ENCODE measurements at places on chromosomes 2 and 18.

DNA sequence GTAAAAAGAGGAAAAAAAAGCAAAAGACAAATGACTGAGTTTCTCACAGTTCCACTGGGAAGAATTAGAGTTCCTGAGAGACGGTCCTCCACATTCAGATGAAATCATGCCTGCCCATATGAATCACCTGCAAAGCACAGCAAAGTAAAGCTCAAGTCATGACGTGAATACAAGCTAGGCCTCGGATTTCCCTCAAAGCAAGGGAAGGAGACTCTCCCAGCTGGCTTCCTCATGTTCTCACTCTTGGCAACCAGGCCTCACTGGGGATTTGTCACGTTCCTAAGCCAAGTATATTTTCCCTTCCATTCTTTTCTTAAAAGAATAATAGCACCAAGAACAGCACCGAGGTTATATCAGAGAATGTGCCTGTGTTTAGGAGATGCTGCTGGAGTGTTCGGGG, 47.0 kb downstream of the CYP27C1 start:
- DNase-seq: no peak

DNA sequence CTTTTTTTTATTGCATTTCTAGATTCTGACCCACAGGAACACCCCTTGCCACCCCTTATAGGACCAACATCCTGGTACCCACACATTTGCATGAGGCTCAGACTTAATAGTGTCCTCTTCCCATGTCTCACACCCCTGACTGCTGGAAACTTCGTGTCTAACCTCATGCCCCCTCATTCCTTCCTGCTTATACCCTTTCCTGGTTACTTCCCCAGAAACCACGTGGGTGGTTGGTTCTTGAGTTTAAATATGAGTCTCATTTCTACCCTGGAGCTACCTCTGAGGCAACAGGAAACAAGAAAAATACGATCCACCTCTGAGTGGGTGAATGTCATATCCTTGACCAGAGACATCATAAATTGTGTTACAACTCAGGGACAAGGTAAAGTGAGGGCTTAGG, 1.6 kb downstream of the TNP1 start:
- DNase-seq: peak; percentile 6

DNA sequence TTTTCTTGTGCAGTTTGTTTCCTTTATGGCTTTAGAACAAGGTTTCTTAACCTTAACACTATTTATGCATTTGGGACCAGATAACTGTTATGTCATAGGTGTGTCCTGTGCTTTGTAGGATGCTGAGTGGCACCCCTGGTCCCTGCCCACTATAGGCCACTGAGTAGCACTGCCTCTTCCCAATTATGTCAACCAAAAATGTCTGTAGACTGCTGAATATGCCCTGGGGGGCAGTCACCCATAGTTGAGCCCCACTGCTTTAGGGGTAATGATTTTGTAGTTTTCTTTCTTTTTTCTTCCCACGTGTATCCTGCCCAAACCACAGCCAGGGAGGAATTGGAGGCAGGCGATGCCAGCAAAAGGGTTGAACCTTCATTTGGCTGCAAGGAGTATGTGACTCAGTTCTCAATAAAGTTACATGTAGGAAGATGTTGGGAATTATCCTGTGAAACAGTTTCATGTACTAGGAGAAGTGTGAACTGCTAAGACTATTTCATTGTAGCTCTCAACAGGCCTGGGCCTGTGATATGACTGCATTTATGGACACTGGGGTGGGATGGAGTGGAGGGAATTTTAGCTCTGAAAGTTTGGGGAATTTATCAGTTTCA, 65.7 kb downstream of the FMNL2 start:
- DNase-seq: no peak

GRCh38 chr2:37637190-37637860, 34.1 kb downstream of the CDC42EP3 start:
- no peak for DNase-seq

DNA sequence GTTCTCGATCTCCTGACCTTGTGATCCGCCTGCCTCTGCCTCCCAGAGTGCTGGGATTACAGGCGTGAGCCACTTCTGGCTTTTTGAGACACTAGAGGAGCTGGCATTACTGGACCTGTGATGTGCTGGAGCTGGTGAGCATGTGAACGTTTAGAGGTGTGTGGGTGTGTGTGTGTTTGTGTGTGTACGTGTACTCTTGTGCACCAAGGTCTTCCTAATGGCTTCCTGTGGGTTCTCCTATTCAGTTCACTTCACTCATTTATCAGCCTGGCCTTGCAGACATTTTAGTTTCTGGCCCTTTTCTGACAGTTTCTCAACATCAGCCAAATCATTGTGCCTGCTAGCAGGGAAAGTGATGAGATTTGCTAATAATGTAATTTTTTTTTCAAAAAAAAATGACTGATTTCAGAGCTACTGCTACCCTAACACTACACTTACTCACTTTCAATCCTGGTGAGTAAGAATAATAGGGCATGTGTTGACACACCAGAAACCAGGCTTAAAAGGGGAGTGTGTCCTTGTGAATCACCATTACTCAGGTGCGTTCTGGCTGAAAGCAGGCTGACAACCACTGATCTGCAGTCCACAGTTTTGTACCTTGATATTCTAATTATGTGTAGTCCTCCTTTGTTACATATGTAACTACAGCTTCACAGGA, 41.0 kb upstream of the ACTR3 start:
- DNase-seq: peak; percentile 28

- DNase-seq: no peak
Measured at GRCh38 chr2:85795331-85796045, 41.7 kb downstream of the ATOH8 start.

DNA sequence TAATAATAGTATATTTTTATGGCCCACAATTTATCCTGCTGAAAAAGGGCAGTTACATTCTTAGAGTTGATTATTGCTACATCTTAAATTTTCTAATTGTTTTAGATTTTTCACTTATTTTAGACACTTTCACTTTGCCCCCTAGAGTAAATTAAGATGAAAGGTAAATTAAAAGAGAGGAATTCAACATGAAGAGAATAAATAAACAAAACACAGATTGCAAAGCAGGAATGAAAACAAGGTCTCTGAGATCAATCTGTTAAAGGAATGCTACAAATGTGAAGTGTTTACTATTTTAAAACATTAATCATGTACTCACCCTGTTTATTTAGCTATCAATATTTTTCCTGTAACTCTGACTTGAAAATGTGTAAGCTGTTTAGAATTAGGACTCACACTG, 113.5 kb upstream of the ETAA1 start:
- no peak for DNase-seq

GRCh38 chr2:234099266-234099665, 48.8 kb downstream of the SPP2 start:
- DNase-seq: no peak

- DNase-seq: peak; percentile 29
Measured at GRCh38 chr2:86336675-86337243, 667 bp downstream of the REEP1 start.

- no peak for DNase-seq
Measured at GRCh38 chr2:65999796-66000195, 435.1 kb upstream of the MEIS1 start.

GRCh38 chr2:143823876-143824275, 694.7 kb downstream of the ARHGAP15 start:
- no peak for DNase-seq

- no peak for DNase-seq
Measured at GRCh38 chr2:120566331-120567035, 169.2 kb upstream of the GLI2 start.

GRCh38 chr2:8193686-8194615, 487.9 kb upstream of the ID2 start:
- no peak for DNase-seq

DNA sequence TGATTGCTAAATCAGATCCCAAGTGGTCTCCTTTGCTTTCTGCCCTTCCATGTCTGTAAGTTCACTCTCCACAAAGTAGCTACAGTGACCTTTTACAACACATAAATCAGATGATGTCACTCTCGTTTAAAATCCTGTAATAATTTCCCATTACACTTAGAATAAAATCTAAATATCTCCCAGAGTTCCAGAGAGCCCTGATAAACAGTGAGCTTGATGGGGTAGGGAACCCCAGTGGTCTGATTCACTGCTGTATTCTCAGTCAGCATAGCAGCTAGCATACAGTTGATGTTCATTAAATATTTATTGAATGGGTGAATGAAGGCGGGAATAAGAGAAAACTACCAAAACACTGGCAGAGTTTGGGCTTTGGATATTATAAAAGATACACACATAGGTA, 117.7 kb downstream of the ZAP70 start:
- no peak for DNase-seq

DNA sequence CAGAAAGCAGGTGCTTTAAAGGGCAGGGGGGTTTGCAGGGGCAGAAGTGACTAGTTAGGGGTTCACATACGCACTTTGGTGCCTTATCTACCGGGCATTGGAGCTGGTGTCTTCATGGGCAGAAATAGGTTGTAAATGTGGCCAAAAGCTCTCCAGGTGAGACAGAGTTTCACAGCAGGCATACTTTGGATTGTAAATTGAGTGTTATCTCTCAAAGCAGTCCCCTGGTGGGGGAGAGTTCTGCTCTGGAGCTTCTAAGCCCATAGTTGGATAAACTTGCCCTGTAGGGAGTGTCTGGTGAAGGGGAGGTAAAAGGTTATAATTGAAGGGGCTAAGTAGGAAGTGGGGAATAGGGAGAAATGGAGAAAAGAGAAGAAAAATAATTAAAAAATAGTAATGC, 43.1 kb downstream of the COL4A3 start:
- DNase-seq: no peak

- no peak for DNase-seq
Measured at GRCh38 chr18:56065086-56065485, 477.1 kb upstream of the TCF4 start.

DNA sequence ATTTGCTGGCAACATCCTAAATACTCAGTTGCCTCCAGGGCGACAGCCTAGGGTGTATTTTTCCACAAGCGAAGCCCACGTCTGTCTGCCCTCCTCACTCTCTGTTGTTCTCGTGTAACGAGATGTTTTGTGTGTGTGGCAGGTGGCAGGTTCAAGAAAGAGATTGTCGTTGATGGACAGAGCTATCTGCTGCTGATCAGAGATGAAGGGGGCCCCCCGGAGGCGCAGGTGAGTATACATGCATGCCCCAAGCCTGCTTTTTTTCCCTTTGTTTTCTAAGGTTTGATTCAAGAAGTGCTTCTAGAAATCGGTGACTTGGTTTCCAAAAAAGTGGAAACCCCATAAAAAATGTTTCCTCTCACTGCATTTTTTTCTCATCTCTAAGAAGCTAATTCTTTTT, 247.0 kb downstream of the AGAP1 start:
- DNase-seq: no peak

- no peak for DNase-seq
Measured at GRCh38 chr2:113135317-113135716, 7.9 kb downstream of the IL1RN start.

DNA sequence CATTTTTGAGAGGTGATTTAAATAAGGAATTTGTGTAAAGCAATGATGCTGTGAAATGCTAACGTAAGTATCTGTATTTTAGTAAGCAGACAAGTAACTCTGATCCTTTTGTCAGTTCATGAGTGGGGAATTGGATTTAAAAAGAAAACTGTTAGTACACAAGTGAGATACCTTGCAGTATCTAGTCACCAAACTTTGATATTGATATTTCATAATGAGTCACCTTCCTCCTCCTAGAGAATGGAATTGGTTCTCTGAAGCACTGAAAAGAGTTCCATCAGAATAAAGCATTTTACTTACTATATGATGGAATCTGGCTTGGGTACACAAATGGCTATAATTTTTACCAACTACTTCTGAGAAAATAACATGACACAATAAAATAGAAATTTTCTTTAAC, 232.2 kb downstream of the ZNF804A start:
- no peak for DNase-seq

- no peak for DNase-seq
Measured at GRCh38 chr2:152615177-152615576, 102.1 kb downstream of the PRPF40A start.

DNA sequence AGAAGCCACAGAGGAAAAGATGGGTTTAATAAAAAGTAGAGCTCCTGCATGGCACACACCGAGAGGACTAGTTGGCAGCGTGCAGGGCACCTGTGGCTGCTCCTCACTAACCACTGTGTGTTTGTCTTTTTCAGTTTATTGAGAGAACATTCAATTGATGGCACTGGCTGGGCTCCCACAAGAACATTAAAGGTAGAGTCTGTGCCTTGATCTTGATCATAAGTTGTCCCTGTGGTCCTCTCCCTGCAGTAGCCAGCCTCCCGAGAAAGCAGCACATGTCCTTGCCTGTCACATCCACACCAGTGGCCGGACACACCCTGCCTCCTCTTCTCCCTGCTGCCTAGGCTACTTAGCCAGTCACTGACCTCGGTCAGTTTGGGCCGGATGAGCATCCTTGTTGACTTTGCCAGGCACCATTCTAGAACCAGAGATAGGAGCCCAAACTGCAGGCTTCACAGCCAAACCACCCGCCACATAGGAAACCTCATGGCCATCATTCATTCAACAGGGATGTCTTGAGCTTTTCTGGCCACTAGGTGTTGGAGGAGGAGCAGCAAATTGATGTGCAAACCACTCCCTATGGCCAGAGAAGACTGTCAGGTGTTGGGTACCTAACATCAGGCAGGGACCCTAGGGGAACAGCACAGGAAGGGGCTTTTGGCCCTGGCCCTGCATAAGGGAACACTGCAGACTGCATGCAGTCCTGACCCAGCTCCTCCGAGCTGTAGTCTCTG, 30.2 kb upstream of the SCLY start:
- no peak for DNase-seq

GRCh38 chr2:233440314-233440713, 86.0 kb downstream of the DGKD start:
- DNase-seq: no peak

DNA sequence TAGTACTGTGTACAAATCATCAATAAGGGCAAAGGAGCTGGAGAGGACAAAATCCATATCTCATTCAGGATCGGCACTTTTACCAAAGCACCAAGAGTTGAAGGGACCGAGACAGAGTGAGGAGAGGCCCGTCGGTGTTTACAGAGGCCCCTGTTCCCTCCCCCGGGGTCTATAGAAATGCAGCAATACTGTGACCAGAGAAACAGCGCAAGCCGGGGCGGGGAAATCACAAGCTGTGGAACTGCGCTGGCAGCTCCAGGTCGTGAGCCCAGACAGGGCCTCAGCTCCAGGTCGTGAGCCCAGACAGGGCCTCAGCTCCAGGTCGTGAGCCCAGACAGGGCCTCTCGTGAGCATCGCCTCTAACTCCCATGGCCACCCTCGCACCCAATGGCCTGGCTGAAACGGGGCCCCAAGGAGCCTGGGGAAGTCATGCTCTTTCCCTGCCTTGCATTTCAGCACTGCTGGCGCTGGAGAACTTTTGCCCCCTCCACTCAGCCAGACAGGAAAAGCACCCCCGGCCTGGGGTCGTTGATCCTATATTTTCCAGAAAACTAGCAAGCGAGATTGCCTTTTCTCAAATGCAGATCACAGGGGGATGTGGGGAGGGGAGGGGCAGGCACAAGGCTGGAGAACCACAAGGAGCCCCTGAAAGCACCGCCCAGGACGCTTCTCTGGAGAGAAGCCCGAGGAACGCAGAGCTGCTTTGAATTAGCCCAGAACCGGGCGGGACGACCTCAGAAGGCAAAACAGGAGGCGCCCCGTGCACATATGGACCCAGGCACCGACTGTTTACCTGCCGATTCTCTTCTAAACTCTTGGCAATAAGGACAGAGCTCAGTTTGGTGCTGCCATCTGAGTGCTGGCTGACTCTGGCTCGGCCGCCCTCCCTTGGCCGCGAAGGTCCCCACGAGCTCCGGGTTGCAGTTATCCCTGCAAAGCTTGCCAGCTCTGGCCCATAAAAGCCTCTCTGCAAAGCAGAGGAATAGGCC, 223.7 kb downstream of the ACKR3 start:
- DNase-seq: no peak

GRCh38 chr18:75714766-75715165, 287.3 kb upstream of the SMIM21 start:
- DNase-seq: no peak

GRCh38 chr2:9897331-9897737, 54.1 kb downstream of the TAF1B start:
- peak; percentile 64 for DNase-seq

All from stimulated activated CD4-positive, alpha-beta T cell treated with anti-CD3 and anti-CD28 coated beads, Interleukin-2, amount 100 ng/mL, for 24 hours (primary cell).